ENCODE measurements at places on chromosomes 11 and 22.

GRCh38 chr22:41436322-41437113 lies 10.1 kb downstream of the TOB2 start:
- peaks cover 58% of the 10 kb centered on the region for H3K36me3 ChIP-seq
- no peak overlapping the region for H3K27ac ChIP-seq
- no peak for DNase-seq
- H3K4me3 ChIP-seq, result no peak overlapping the region

- H3K27ac ChIP-seq, result no peak overlapping the region
- peaks cover 23% of the 10 kb centered on the region for H3K36me3 ChIP-seq
- no peaks in the 10 kb centered on the region for H3K27me3 ChIP-seq
- DNase-seq, result no peak
These were observed 18.9 kb upstream of the YPEL1 start for GRCh38 chr22:21754523-21754922.

DNA sequence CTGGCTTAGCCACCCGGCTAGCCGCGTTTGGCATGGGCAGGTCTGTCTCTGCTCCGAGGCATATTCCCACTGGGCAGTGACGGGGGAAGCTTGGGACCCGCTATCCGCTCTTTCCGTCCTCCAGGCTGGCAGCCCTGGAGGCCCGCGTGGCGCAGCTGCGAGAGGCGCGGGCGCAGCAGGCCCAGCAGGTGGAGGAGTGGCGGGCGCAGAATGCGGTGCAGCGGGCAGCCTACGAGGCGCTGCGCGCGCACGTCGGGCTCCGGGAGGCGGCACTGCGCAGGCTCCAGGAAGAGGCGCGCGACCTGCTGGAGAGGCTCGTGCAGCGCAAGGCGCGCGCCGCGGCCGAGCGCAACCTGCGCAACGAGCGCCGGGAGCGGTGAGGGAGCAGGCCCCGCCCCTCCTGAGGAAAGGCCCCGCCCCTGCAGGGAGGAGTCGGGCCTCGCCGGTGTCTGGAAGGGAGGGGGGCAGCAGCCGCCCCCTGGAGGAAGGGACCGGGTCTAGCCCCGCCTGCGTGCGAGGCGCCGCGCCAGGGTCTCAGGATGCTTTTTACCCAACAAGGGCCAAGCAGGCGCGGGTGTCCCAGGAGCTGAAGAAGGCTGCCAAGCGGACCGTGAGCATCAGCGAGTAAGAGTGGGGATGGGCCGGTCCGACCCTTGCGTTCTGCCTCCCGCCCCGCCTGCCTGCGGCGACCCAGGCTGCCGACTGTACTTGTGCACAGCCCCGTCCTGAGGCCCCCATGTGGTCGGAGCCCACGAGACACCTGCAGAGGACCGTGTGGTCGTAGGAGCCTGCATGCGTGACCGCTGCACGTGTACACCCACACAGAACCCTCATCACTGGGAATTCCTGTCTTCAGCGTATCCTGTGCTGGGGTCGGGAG lies 7.9 kb downstream of the ATG16L2 start:
- H3K4me1 ChIP-seq, result peaks cover 10% of the 10 kb centered on the region
- no peaks in the 10 kb centered on the region for H3K27me3 ChIP-seq
- peaks cover 57% of the 10 kb centered on the region for H3K36me3 ChIP-seq
- H3K4me3 ChIP-seq, result no peak overlapping the region
- peak; percentile 58 for DNase-seq
- H3K27ac ChIP-seq, result no peak overlapping the region

- no peak overlapping the region for H3K4me3 ChIP-seq
- no peak overlapping the region for H3K27ac ChIP-seq
- no peaks in the 10 kb centered on the region for H3K4me1 ChIP-seq
- H3K36me3 ChIP-seq, result no peaks in the 10 kb centered on the region
- H3K27me3 ChIP-seq, result no peaks in the 10 kb centered on the region
These were observed 31.6 kb downstream of the RBX1 start for GRCh38 chr22:40982482-40983385.

DNA sequence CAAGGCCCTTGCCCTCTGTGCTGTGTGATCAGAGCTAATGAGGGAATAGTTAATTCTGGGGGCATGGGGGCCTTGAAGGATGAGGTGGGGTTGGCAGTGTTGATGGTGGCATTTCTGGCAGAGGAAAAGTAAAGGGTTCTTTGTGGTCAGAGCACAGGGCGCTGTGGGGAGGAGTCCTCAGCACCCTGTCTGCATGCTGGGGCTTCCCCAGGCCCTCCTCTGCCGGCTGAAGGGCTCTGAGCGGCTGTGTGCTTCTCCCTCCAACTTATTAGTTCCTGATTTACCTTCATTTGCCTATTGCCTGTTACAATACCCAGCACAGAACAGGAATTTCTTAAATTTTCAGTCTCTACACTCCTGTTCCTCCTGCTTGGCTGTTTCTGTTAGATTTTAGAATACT lies 122.8 kb downstream of the HIPK3 start:
- no peak overlapping the region for H3K27ac ChIP-seq
- no peaks in the 10 kb centered on the region for H3K4me1 ChIP-seq
- no peak overlapping the region for H3K4me3 ChIP-seq
- no peak for DNase-seq
- H3K36me3 ChIP-seq, result no peaks in the 10 kb centered on the region
- peaks cover 29% of the 10 kb centered on the region for H3K27me3 ChIP-seq

- no peak overlapping the region for H3K4me3 ChIP-seq
- no peaks in the 10 kb centered on the region for H3K4me1 ChIP-seq
- H3K36me3 ChIP-seq, result no peaks in the 10 kb centered on the region
- peaks cover 3% of the 10 kb centered on the region for H3K27me3 ChIP-seq
These were observed 74.2 kb downstream of the KIRREL3 start for GRCh38 chr11:126926376-126926791.

- no peaks in the 10 kb centered on the region for H3K36me3 ChIP-seq
- H3K27ac ChIP-seq, result peak overlapping the region; percentile 83
- H3K4me3 ChIP-seq, result no peak overlapping the region
- DNase-seq, result no peak
These were observed 82.9 kb downstream of the KIRREL3 start for GRCh38 chr11:126917531-126918204.

DNA sequence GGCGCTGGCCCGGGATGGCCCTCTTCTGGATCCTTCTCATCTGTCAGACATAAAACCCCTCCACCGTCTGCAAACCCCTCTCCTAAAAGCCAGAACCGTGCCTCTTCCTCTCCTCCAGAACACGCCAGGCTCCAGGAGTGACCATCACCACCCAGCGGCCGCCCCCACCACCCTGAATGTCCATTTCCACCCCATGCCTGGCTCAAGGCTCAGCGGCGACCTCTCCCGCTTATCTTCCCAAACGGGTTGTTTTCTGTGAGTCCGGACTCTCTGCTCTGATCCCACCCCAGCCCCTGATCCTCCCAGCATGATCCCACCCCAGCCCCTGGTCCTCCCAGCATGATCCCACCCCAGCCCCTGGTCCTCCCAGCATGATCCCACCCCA lies 37.6 kb downstream of the CELSR1 start:
- H3K27ac ChIP-seq, result no peak overlapping the region
- H3K4me3 ChIP-seq, result no peak overlapping the region
- H3K36me3 ChIP-seq, result no peaks in the 10 kb centered on the region
- DNase-seq, result no peak
- peaks cover 4% of the 10 kb centered on the region for H3K4me1 ChIP-seq

GRCh38 chr11:102007567-102008437 lies 39.4 kb upstream of the CFAP300 start:
- no peak overlapping the region for H3K4me3 ChIP-seq
- DNase-seq, result no peak
- peaks cover 6% of the 10 kb centered on the region for H3K4me1 ChIP-seq
- H3K27ac ChIP-seq, result no peak overlapping the region
- no peaks in the 10 kb centered on the region for H3K36me3 ChIP-seq

- no peak overlapping the region for H3K27ac ChIP-seq
- H3K4me1 ChIP-seq, result no peaks in the 10 kb centered on the region
- H3K4me3 ChIP-seq, result no peak overlapping the region
- H3K27me3 ChIP-seq, result no peaks in the 10 kb centered on the region
These were observed 79.0 kb downstream of the BUD13 start for GRCh38 chr11:116693593-116694348.

DNA sequence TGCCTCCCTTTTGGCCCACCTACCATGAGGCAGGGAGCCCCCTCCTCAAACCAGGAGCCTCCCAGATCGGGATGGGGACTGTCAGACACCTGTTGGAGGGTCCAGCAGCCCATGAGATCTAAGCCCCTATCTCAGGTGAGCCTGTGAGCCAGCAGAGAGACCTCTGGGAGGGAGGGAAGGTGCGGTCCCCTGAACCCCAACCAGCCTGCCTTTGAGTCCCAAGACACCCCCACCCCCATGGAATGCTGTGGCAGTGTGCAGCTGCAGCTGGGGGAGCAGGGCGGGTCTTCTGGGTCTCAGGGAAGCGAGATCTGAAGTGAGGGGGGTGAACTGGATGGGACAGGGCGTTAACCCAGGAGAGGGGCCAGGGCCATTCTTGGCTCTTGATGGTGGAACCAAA lies 1.4 kb upstream of the CDKN1C start:
- DNase-seq, result no peak
- no peak overlapping the region for H3K27ac ChIP-seq
- H3K4me1 ChIP-seq, result peaks cover 7% of the 10 kb centered on the region
- H3K36me3 ChIP-seq, result no peaks in the 10 kb centered on the region
- H3K27me3 ChIP-seq, result peaks cover 29% of the 10 kb centered on the region
- peak overlapping the region; percentile 48 for H3K4me3 ChIP-seq

DNA sequence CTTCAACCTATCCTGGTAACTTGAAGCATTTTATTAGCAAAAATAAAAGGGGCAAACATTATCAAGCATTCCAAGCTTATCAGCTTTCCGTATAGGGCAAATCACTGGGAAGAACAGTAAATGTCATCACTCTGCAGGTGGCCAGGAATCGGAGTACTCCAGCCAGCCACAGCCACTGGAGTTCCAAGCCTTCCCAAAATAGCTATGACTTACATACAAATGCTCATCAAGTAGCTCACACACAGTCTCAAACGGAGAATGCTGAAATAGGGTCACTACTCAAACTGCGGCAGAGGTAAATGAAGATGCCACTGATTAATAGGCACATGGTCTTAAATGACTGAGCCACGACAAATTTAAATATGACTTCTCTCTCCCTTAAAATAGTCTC lies 2.1 kb downstream of the USP28 start:
- H3K4me1 ChIP-seq, result peaks cover 49% of the 10 kb centered on the region
- peaks cover 27% of the 10 kb centered on the region for H3K36me3 ChIP-seq
- peak overlapping the region; percentile 95 for H3K4me3 ChIP-seq
- H3K27me3 ChIP-seq, result no peaks in the 10 kb centered on the region
- no peak for DNase-seq
- H3K27ac ChIP-seq, result no peak overlapping the region

DNA sequence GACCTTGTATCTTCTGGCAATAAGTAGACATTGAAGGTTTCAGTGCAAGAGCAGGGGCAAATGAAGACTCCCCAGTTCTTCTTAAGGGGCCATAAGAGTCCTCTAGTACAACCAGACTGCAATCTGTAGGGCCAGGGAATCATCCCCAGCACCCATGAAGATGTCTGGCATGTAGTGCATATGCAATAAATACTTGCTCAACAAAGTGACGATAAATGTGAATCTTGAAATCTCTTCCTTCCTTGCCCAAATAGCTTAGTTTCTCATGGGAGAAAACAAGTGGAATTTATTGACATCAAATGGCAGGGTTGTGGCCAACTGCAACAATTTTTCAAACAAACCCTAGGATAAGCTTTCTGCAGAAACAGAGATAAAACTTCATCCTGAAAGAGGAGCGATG lies 107.6 kb downstream of the ABTB2 start:
- DNase-seq, result no peak
- H3K4me3 ChIP-seq, result no peak overlapping the region
- H3K36me3 ChIP-seq, result peaks cover 6% of the 10 kb centered on the region
- H3K27me3 ChIP-seq, result no peaks in the 10 kb centered on the region
- peaks cover 75% of the 10 kb centered on the region for H3K4me1 ChIP-seq

- no peak overlapping the region for H3K4me3 ChIP-seq
- H3K36me3 ChIP-seq, result no peaks in the 10 kb centered on the region
- peaks cover 5% of the 10 kb centered on the region for H3K4me1 ChIP-seq
- DNase-seq, result no peak
These were observed 385.7 kb downstream of the SOX6 start for GRCh38 chr11:15970506-15971214.

DNA sequence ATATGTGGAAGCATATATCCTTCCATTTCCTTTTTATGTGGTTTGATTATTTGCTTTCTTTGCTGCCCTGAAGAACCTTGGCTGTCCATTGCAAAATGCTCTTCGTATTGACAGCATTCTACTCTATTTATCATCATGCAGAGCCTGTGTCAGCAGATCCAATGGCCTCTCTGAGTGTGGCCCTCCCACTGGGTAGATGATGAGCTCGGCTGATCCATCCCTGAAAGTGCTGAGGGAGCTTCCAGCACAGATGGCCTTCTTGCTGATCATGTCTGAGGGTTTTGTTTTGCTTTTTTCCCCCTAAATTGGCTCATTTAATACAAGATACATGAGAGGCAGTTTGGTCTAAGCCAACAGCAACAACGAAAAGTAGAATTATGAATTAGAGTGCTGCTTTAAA lies 181.0 kb downstream of the GRIA4 start:
- H3K4me1 ChIP-seq, result no peaks in the 10 kb centered on the region
- H3K4me3 ChIP-seq, result no peak overlapping the region
- no peak overlapping the region for H3K27ac ChIP-seq
- no peaks in the 10 kb centered on the region for H3K36me3 ChIP-seq

DNA sequence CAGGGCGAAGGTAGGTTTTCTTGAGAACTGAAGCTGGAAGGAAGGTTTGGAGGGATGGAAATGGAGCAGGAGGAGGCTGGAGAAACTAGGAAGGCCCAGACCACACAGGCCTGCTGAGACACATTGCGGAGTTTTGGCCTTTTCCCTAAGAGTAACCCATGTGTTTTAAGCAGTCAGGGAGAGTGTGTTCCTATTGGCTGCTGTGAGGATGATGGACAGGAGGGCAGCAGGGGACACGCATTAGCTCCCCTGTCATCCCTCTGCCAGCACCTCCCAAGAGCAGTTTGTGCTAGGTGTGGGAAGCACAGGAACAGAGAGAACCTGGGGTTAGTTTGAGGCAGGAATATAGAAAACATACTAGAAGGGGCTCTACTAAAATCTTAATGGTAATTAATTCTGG lies 842.1 kb downstream of the TBC1D22A start:
- no peak for DNase-seq
- no peaks in the 10 kb centered on the region for H3K36me3 ChIP-seq
- no peak overlapping the region for H3K4me3 ChIP-seq
- no peak overlapping the region for H3K27ac ChIP-seq
- H3K4me1 ChIP-seq, result no peaks in the 10 kb centered on the region
- H3K27me3 ChIP-seq, result no peaks in the 10 kb centered on the region

DNA sequence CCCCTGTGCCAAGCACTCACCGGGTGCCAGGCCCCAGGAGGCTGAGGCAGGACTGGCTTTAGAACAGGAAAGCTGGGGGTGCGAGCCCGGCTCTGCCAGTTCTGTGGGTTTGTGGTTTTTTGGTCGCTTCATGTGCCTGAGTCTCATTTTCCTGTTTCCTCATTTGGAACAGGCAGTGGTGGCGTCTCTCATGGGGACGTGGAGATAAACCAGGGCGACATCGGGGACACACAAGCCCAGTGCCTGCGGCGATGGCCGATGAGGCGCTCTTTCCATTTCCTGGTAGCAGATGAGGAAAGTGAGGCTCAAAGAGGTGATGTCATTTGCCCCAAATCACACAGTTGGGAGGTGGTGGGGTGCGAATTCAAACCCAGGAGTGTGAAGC lies 20.8 kb upstream of the CHKA start:
- H3K27me3 ChIP-seq, result peaks cover 4% of the 10 kb centered on the region
- peak; percentile 32 for DNase-seq
- peak overlapping the region; percentile 21 for H3K27ac ChIP-seq
- H3K4me1 ChIP-seq, result peaks cover 9% of the 10 kb centered on the region
